ENCODE measurements at places on chromosomes 5 and 9.
A peak's percentile ranks its signal among the peaks of the same experiment; 100 is the strongest.

DNA sequence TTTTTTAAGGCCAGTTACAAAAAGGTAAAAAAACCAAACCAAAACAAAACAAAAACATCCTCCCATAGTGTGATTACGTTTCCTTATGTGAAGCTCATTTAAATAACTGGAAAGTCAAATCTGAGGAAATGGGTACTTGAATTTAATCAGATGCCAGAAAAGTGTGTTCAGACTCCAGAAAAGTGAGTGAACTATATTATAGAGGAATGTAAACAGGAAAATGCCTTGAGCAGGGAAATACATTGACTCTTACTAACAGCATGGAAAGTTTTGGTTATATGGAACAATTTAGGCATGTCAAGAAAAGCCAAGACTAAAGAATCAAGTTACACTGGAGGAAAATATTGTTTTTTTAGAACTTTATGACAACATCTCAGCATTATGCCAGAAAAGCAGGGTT, 37.8 kb upstream of the RNF20 start:
- DNase-seq = no peak

DNA sequence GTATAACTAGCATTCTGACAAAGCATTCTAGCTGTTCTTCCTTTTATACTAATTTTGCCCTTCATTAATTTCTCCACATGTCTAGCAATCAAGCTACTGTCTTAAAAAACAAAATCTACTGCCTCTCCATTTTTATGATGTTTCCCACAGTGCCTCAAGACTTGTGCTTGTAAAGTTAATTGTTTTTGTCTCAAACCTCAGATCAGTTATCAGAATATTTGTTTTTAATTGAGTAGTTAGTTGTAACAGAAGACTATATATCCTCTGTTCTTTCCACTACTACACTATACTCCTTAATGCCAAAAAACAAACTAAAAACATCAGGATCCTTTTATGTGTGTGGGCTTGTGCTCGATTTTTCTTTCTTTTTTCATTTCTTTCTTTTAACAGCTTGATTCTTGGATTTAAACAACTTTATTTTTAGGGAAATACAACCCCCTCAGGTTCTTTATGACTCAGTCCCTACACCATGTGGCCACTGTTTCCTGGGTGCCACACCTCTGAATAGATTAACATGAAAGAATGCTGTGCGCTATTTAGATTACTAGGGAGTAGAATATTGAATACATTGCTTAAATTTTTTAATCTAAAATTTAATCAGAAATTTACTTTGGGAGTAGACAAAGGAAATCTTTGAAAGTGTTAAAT, 1.2 kb downstream of the ASPN start:
- no peak for DNase-seq

DNA sequence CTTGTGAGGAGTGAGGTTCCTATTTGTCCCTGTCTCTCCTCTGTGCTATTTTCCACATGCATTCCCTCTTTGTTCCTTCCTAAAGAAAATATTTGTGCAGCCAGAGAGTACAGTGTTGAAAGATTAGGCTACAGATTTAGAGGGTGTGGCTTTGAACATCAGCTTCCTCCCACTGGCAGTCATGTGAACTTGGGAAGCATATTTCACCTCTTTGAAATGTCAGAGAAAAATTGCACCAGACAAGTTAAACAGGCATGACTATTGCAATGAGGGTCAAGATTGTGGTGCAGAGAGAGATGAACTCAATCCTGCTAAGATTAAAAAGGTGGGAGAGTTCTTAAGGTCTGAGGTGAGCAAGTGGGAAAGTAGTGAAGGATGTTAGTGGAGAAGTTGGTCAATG, 641.0 kb downstream of the DNAH5 start:
- no peak for DNase-seq

GRCh38 chr9:114290561-114290986, 32.3 kb upstream of the ORM1 start:
- no peak for DNase-seq

GRCh38 chr5:2181149-2181548, 298.4 kb upstream of the IRX4 start:
- DNase-seq = no peak

GRCh38 chr9:127458921-127459320, 7.6 kb downstream of the LRSAM1 start:
- no peak for DNase-seq

- DNase-seq = no peak
Observed at GRCh38 chr9:96513622-96514021, 63.7 kb downstream of the HABP4 start.

DNA sequence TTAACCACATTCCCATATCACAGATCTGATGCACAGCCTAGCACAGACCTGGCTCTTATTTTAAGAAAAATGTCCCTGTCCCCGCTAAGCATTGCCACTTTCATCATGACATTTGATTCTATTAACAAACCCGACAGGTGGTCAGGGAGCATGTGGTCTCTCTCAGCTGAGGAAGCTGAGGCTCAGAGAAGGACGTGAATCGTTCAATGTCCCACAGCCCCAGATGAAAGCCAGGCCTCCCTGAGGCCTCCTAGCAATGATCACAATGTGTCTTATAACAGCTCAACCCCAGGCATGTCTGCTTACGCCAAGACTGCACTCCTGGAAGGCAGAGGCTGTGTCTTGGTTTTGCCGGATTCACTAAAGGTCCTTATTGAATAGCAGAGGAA, 10.4 kb upstream of the CRB2 start:
- DNase-seq = no peak

DNA sequence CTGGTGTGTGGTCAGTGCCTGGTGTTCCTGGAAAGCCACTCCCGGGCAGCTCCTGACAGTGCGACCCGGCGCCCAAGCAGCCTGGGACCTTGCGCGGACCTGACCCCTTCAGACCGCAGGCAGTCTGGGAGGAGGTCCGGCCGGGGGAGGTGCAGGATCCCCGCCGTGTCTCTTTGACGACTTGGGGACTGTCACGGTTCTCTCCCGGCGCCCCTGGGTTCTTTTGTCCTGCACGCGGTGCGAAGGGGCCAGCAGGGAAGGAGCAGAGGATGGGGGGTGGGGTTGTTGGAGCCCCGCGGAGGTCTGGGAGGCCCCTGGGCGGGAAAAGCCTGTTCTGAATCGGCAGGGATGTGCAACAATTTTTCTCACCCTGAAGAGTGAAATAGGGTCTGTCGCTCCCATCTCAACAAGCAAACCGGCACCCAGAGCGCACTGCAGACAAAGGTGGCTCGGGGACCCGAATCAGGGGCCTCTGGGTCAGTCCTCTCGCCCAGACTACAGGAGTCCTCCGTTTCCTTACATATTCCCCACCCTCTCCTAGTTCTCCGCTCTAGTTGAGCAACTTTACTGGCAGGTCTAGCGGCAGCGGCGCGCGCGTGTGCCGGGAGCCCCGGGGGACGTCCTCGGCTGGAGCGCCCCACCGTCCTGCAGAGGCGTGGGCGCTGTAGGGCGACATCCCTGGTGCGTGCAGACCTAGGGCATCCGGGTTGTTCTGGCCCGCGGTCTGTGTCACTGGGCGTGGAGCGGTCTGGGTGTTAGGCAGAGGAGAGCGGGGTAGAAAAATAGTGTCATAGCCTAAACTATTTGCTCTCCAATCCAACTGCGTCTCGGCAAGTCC, 1.2 kb downstream of the VCAN start:
- DNase-seq = no peak

DNA sequence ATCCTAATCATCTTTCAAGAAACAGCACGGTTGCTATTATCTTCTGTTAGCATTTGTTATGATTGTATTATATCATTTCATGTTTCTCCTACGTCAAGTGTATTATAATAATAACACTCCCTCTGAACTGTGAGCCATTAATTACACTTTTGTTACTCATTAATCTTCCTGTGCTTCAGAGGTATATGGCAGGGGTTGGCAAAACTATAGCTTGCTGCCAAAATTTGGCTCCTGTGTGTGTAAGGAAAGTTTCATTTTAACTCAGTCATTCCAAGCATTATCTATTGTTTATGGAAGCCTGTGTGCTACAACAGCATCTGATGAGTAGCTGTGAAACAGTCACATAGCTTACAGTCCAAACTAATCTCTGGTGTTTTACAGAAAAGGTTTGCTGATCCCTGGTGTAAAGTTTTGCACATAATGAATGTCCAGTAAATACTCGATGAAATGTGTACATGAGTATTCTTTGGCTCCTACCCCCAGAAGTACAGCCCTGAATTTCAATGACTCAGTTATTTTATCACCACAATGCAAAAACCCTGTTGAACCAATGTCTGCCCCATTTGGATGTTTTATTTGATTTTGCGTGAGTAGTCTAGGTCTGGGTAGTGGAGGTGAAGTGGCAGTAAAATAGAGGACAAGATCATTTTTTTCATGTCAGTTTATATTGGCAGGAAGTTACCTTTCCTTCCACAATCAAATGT, 648.2 kb downstream of the MAT2B start:
- no peak for DNase-seq

- peak; percentile 70 for DNase-seq
Observed at GRCh38 chr5:14581891-14582796, 552 bp downstream of the OTULINL start.

GRCh38 chr5:77463905-77464304, 28.2 kb downstream of the WDR41 start:
- no peak for DNase-seq

- DNase-seq = no peak
Observed at GRCh38 chr9:17509701-17510100, 69.2 kb upstream of the SH3GL2 start.

DNA sequence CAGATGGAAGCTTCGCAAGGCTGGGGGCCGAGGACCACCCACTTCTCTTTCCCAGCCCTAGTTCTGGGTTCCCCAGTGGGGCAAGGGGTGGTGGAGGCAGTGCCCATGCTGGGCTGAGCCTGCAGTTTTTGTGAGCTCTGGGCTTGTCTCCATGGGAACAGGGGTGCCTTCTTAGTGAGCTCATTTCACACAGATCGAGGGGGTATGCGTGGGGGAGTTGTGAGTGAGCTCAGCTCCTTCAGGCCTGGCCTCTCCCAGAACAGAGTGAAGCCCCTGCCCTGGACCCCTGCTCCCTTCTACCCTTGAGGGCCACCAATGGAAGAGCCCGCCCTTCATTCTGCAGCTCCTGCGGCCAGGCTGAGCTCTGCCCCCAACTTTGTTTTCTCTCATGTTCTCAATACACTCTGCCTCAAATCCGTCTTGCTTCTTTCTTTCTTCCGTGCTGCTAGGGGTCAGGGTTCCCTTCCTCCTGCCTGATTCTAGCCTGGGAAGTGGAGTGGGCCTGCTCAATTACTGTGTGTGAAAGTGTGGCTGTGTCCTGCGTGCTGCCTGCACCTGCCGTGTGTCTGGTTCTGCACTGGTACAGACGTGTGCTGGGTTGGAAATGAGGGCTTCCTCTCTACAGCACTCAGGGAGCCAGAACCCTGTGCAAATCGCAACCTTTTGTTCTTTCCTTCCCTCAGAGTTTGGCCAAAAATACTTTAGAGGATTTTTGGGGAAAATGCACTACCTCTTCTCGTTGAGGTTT, 9.0 kb upstream of the MYOZ3 start:
- no peak for DNase-seq

GRCh38 chr5:143177263-143177983, 226.1 kb downstream of the NR3C1 start:
- no peak for DNase-seq

DNA sequence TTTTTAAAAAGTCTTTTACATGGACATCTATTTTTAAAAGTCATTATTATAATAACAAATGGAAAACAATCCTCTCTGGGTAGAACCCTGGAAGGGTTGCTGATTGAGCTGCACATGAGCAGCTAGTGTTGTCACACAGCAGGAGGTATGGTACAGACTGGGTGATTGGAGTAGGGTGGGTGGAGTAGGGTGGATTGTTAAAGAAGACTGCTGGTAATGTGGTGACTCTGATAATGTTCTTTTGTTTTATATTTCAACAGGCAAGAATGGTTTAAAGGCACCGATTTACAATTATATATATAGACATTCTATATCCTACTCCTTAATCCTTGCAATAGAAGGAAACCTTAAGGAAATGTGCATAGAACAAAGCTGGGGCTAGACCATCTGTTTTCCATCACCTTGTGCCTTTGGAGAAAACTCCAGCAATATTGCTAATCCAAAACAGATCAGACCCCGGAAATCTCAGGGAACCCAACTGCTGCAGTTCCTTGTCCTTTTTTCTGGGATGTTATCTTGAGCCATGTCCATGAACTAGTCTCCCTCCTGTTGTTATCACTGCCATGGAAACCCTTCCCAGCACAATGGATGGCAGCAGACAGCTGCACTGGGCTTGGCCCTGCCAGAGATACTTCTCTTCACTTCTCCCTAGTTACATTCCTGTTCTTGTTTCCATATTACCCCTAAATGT, 129.7 kb downstream of the YIPF5 start:
- DNase-seq = no peak

- DNase-seq = no peak
Observed at GRCh38 chr5:69170495-69170894, 3.5 kb downstream of the CCNB1 start.

GRCh38 chr9:115117999-115118878, at the start of gene TNC:
TNC (minus strand) TSS chr9:115118157; CDS start chr9:115091018, 27,139 bp downstream.
- DNase-seq = no peak

DNA sequence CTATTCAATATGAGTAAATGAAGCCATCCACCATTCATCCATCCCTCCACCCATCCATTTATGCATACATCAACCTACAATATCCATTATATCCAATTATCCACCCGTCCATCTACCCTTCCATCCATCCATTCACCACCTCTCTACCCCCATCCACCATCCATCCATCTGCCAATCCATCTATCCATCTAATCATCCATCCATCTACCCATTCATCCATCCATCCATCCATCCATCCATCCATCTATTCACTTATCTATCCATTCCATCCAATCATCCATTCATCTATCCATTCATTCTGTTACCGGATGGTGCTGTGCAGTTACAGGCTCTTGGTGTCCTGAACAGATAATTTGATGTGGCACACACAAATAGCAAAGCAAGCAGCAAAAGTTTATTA, 10.7 kb downstream of the PAEP start:
- DNase-seq = no peak

DNA sequence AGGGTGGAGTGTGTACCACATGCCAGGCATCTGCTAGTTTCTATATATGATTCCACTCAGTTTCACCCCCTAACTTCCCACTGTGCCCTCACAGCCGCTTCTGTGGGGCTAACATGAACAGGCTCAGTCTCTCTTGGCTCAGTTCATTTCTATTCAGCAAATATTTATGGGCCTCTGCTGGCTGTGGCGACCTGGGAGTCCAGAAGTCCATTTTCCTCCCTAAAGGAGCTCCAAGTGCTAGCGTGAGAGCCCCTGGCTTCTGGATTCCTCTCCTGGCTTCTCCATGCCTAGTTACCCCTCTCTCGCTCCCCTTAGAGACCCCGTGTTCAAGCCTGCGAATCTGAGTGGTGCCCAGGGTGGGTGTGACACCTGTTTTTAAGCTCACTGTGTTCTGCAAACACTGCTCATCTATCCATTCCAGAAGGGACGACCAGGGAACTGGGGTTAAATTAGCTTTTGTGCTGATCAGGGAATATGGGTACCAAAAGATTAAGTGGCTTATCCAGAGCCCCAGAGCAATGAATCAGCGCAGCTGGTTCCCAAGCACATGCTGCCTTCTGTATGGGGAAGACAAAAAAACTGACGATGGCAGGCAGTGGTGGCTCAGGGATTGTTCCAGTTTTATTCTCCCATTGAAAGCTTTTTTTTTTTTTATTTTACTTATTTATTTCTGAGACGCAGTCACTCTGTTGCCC, 57.6 kb downstream of the HMCN2 start:
- no peak for DNase-seq

- no peak for DNase-seq
Observed at GRCh38 chr9:129458663-129459546, 162.0 kb downstream of the C9orf50 start.

GRCh38 chr5:149256451-149256850, 15.2 kb upstream of the AFAP1L1 start:
- no peak for DNase-seq
